ENCODE measurements at places on chromosomes 4 and X.

GRCh38 chrX:149495573-149496071, 9.5 kb downstream of the IDS start:
- DNase-seq, result no peak

GRCh38 chr4:145886871-145887240, 51.8 kb downstream of the ZNF827 start:
- DNase-seq, result no peak

DNA sequence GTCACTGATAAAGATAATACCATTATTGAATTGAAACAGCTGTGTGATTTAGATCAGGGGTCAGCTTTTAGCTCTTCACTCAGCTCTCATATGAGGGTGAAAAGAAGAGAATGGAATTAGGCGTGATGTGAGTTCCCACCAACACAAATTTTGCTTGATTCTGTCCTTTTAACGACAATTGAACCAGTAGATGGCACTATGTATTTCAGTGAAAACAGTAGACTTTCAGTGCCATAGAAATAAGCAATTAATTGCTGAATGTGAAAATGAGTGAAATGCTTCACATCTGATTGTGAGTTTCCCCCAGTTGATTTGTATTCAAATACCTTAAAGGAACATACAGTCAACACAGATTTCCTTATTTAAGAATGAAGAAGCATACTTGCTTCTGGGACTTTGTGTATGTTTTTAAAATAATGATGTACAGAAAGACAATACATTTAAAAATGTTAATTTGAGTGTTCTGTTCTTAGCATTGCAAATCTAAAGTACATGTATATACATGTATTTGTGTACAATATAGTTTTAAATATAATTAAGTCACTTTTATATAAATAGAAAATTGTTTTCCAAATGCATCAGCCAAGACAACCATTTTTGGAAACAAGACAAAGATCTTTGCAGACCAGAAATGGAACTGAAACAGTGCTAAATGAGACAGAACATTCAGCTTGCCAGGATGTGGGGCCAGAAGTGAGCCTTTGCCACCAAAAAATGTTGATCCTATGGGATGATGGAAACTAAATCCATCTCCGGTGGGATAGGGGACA, 178.8 kb downstream of the SNCA start:
- no peak for DNase-seq

DNA sequence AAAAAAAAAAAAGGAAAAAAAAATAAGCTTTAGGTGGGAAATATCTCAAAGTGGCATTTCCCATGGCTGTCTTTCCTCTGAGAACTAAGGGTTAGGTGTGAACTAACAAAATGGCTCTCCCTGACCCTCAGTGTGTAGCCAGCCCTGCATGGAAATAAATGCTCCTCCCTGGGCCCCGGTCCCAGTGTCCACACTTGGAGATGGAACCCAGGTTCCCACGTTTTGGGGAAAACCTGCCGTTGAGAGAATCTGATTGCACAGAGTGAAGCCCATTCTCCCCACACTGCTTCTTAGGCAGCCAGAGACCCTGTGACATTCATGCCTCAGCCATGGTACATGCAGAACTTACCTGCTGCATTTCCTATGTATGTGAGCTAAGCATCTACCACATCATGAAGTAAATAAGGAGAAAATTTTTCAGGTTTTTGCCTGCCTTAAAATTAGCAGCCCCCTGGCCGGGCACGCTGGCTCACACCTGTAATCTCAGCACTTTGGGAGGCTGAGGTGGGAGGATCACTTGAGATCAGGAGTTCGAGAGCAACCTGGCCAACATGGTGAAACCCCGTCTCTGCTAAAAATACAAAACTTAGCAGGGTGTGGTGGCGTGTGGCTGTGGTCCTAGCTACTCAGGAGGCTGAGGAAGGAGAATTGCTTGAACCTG, 34.5 kb downstream of the HTT-AS start:
- no peak for DNase-seq

GRCh38 chr4:145069361-145069760, 28.6 kb downstream of the ANAPC10 start:
- no peak for DNase-seq

DNA sequence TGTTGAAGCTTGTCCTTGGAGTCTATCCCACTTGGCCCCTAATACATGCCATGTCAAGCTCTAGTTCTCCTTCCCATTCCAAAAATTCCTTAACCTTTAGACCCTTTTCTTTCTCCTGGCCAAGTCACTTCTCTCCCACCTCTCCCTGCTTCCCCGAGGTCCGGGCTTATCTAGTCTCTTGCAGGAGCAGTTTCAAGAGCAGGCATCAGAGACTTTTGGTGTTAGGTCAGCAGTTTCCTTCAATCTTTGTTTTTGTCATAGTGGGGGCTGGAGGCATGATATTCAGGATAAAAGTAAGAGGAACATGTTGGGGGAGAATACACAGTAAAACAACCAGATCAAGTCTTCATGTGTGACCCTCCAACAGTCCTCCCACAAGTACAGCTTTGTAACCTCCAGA, 11.5 kb upstream of the IDS start:
- no peak for DNase-seq

- DNase-seq, result no peak
Measured at GRCh38 chrX:111854556-111855490, 21.2 kb upstream of the TRPC5OS start.

GRCh38 chr4:2320746-2321145, 58.8 kb upstream of the MXD4 start:
- DNase-seq, result no peak

DNA sequence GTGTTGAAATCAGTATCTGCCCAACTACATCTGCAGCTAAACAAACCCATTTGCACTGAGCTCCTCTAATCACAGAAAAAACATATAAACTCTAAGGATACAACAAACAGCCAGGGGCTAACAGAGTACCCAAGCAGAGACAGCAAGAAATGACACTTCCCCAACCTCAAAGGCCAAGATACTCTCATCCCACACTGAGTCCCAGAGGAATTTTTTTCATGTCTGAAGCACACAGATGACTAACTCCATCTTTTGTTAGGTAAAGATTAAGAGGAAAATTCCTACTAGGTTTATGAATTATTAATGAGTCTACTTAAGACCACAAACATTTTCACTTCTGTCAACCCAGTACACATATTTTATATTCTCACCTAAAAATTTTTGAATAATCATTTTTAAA, 31.6 kb downstream of the SEPSECS start:
- no peak for DNase-seq

DNA sequence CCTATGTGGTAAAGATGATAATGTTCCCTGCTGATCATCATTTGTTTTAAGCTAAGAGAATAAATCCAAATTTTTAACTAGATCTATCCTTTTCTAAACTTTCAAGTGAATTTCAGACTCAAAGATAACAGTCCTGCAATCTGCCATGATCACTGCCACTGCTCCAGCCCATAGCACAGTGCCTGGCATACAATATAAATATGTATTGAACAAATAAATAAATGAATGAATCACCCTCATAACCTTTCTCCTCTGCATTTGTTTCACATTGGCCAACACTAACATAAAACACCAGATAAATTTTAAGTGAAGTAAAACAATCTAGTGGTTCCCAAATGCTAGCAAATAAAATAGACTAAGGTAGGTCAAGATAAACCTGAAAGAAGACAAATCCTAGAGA, 439.0 kb downstream of the GPM6A start:
- no peak for DNase-seq

GRCh38 chr4:154999950-155000578, 208.4 kb upstream of the NPY2R start:
- DNase-seq, result no peak

GRCh38 chr4:169484485-169484884, 127.9 kb downstream of the NEK1 start:
- DNase-seq, result no peak

DNA sequence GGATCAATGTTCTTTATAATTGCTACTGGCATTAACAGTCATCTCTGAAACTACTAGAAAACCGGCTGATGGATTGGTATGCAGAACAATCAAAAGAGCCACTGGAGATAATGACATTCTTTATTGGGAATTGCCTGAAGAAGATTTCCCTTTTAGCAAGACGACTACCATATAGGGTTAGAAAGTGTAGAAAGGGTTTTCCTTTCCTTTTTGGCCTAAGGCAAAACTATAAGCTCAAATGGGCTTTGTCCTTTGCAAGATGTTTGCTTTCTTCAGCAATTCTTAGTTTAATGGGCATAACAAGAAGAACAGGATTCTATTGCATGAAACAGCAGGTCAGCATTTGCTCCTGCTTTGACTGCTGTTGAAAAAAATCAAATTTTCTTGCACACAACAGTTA, 214.2 kb upstream of the PCDH10 start:
- no peak for DNase-seq

GRCh38 chr4:10124167-10124930, 7.8 kb upstream of the WDR1 start:
- DNase-seq, result no peak

- no peak for DNase-seq
Measured at GRCh38 chrX:40446921-40447320, 133.8 kb upstream of the ATP6AP2 start.

DNA sequence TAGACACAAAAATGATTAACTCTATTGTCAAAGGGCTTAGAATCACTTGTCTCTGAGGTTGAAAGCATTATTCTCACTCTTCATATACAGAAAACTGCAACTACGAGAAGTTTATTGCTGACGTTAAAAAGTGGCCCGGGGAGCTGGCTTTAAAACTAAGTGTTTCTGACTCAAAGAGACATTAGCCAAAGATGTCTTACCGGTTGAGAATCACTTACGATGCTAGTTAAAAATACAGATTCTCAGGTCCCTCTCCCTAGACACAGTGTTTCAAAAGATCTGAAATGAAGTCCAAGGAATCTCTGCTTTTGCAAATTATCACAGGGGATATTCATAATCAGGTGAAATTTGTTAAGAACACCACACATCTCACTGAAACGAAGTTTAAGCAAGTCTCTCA, 1.2 kb downstream of the GNPDA2 start:
- DNase-seq, result no peak

DNA sequence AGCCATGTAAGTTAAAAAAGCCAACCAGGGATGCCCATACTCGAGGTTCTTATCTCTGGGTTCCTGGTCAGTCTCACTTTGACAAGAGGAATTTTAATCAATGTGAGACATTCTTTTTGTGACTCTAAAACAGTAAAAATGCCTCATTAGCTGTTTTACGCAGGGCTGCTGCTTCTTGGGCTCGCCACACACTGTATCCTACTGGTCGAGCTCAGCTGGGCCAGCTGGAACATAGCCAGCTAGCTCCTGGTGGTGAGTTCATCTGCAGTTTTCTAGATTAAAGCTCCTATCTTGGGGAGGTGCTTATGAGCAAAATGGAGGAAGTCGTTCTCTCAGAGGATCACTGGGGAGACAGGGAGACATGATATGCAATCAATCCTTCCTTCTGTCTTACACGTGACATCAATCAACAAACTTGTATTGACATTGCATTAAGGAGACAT, 55.9 kb upstream of the LEF1 start:
- DNase-seq, result no peak

- no peak for DNase-seq
Measured at GRCh38 chrX:124018023-124018422, 56.5 kb downstream of the STAG2 start.

- DNase-seq, result no peak
Measured at GRCh38 chr4:142365391-142365790, 480.7 kb downstream of the INPP4B start.

GRCh38 chrX:21926527-21927278, 13.8 kb upstream of the SMS start:
- DNase-seq, result no peak

GRCh38 chr4:92477298-92477697, 173.5 kb downstream of the GRID2 start:
- no peak for DNase-seq

GRCh38 chr4:189033801-189034347, 894.6 kb downstream of the TRIML1 start:
- no peak for DNase-seq

GRCh38 chr4:3202836-3203820, 45.8 kb upstream of the MSANTD1 start:
- DNase-seq, result no peak

DNA sequence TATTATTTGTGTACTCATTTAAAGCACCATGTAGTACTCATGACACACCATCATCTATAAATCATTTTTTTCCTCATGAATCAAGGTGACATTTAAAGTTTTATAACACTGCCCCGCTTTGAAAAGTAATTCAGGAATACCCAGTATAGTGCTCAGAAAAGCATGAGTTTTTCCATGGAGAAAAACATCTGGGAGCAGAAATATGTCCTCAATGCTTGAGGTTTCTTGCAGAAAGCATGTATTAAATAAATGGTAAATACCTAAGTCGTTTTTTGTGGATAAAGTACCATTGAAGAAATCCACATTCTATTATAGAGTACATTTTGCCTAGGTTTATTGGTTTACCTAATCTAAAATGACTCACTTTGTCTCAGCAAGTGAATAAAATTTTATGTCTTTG, 66.2 kb downstream of the UBA6 start:
- no peak for DNase-seq

Data from NCI-H2029 treated with DMSO at 0.1 percent for 48 hours (cell line).